Fibroblast of gingiva (primary cell): ENCODE measurements at places on chromosomes 2 and 18.

- peak; percentile 4 for DNase-seq
Observed at GRCh38 chr2:172480301-172481218, 53.2 kb downstream of the ITGA6 start.

DNA sequence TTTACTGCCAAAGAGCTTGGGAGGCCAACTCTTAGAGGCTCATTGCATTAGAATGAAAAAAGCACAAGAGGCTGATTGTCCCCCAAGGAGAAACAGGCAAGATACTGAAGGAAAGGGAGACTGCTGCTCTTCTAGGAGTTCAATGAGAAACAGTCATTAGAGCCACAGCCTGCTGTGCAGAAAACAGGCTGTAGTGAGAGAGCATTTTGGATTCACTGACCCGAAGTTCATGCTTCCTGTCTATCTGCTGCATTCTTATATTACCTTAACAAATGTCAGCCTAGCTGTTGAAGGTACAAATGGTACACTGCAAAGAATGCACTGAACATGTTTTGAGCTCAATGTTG lies 423.3 kb downstream of the SETBP1 start:
- no peak for DNase-seq

- DNase-seq, result peak; percentile 39
Observed at GRCh38 chr2:238635647-238636051, 208.9 kb downstream of the ASB1 start.

DNA sequence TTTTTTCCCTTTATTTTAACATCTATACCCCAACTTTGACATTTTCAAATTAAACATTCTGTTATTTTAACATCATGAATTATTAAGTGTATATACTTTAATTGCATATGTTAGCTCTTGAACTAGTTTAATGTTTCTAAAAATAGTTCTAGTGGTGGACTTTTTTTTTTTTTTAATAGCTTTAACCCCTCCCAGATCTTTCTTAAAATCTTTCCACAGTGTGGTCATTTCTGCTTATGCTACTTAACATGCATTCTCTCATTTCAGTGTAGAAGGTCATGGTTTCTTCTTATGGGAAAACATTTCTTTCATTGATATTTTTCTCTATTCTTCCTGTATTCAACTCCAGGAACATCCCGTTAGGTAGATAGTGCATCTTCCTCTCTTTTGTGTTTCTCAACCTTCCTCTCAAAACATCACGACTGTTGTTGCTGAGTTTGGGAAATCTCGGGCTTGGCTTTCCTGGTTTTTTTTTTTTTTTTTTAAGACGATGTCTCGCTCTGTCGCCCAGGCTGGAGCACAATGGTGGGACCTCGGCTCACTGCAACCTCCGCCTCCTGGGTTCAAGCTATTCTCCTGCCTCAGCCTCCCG lies 849 bp upstream of the TMEM18 start:
- DNase-seq, result peak; percentile 26

GRCh38 chr2:126990605-126991532 lies 92.2 kb downstream of the TEX51 start:
- DNase-seq, result no peak

- no peak for DNase-seq
Observed at GRCh38 chr2:111148225-111148873, 27.6 kb downstream of the BCL2L11 start.

- no peak for DNase-seq
Observed at GRCh38 chr2:141068053-141068682, 1062.6 kb downstream of the LRP1B start.

DNA sequence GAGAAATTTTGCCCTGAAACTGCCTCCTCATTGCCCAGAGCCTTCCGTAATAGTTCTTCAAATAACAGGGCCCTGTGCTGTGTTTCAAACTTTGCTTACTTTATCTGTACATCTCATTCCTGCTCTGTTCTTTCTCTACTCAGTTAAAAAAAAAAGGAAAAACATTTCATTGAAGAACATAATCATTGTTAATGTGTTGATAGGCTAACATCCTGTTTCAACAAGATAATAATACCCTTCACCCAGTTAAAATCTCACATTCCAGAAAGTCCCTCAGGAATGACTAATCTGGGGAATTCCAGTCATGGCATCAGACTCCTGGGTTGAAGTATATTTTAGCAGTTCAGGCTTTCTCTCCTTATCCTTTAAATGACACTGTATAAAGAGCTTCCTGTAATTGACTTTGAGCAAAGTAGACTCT lies 45.6 kb upstream of the ITGAV start:
- peak; percentile 76 for DNase-seq

GRCh38 chr2:187594801-187595200 lies 40.6 kb upstream of the TFPI start:
- DNase-seq, result peak; percentile 4

GRCh38 chr18:53991202-53991601 lies 233.3 kb downstream of the MBD2 start:
- DNase-seq, result peak; percentile 30

DNA sequence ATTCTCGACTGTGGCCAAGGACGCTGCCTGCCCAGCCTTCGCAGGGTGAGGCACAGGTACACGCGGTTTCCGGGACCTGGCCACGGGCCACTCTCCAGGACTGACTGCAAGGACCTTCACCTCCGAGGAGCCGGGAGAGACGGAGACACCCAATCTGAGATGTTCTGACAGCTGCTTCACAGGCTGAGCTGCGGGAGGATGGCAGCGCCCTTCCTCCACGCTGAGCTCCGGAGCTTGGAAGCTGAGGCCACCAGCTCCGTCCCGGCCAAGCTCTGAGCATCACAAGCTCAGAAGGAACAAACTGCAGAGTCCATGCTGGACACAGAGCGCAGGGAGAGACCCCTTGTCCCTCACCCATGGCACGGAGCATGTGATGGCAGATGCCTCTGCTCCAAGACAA lies 71.1 kb upstream of the CTDP1 start:
- no peak for DNase-seq

- DNase-seq, result peak; percentile 97
Observed at GRCh38 chr2:36731941-36732672, 35.6 kb downstream of the VIT start.

GRCh38 chr18:56615738-56616520 lies 22.5 kb downstream of the TXNL1 start:
- no peak for DNase-seq

- DNase-seq, result no peak
Observed at GRCh38 chr18:47915229-47915628, 15.2 kb downstream of the SMAD2 start.

- no peak for DNase-seq
Observed at GRCh38 chr18:8609659-8610458, 622 bp downstream of the RAB12 start.

- DNase-seq, result peak; percentile 54
Observed at GRCh38 chr2:222903234-222904220, 42.7 kb downstream of the ACSL3 start.

DNA sequence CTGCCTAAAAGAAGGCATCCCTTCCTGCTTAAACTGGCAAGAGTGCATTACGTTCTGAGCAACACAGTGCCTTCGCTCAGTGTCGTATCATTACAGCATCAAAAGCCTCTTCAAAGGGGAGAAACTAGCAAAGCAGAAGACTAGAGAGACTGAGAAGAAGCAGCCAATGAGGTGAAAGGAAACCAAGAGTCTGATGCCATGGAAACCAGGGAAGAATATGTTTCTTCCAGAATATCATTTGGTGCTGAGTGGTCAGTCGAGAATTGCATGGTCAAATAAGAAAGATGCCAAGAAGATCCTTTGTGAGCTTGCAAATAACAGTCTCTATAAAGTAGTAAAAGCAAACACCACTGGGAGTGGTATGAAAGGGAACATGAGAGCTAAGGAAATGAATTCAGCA lies 312.1 kb upstream of the CHST9 start:
- no peak for DNase-seq

DNA sequence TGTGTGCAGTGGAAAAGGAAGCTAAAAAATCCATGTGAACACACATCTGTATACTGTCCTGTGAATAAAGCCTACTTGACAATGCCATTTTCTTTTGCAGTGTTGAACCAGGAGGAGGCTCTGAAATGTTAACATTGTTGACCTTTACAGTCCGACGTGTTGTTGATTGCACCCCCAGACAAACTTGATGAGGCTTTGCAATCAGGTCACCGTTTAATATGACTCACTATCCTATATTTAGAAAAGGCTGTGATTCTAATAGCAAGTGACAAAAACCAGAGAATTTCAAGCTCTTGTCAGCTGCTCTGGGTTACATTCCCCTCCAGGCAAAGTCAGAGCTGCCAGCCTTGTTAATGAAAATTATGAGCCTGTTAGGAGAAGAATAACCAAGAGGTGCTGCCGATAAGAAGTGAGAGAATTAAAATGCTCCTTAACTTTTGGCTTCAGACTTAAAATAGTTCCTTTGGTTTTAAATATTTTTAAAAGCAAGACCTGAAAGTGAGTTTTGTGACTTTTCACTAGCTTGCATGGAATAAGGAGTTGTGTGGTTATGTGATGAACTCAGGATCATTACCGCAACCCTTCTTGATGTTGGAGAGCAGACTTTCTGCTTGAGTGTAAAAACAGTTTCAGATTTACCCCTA lies 162.1 kb downstream of the QPCT start:
- peak; percentile 56 for DNase-seq

DNA sequence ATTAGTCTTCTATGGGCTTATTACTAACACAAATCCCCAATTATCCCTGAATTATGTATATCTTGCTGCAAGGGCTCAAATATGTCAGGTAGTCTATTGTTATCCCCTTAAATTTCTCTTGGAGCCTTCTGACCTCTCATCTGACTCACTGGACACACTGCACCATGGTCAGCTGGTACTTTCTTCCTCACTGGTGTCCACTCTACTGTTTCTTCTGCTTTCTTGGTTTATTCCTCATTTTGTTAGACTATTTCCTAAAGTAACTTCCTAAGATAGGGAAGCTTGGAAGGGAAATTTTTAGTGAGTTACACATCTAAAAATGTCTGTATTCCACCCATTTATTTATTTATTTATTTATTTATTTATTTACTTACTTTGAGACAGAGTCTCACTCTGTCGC lies 26.5 kb downstream of the WDR35 start:
- DNase-seq, result no peak

GRCh38 chr2:101873543-101873942 lies 118.2 kb upstream of the IL1R2 start:
- no peak for DNase-seq

DNA sequence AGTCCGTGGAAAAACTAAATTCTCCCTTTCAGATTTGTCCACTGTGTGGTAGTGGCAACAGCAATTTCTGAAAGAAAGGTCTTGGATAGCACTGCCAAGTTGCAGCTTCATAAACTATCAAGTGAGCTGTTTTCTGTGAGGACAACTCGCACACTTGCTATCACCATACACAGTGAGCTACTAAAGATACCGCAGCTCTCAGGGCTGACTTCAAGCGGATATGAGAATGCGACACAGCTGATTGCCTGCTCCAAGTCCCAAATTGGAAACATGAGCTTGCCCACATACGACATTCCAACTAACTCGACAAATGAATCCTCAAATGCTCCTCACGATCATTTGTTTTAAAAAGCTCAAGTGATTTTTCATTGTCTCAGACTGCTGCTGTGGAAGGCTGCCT lies 46.2 kb downstream of the E2F6 start:
- peak; percentile 60 for DNase-seq

DNA sequence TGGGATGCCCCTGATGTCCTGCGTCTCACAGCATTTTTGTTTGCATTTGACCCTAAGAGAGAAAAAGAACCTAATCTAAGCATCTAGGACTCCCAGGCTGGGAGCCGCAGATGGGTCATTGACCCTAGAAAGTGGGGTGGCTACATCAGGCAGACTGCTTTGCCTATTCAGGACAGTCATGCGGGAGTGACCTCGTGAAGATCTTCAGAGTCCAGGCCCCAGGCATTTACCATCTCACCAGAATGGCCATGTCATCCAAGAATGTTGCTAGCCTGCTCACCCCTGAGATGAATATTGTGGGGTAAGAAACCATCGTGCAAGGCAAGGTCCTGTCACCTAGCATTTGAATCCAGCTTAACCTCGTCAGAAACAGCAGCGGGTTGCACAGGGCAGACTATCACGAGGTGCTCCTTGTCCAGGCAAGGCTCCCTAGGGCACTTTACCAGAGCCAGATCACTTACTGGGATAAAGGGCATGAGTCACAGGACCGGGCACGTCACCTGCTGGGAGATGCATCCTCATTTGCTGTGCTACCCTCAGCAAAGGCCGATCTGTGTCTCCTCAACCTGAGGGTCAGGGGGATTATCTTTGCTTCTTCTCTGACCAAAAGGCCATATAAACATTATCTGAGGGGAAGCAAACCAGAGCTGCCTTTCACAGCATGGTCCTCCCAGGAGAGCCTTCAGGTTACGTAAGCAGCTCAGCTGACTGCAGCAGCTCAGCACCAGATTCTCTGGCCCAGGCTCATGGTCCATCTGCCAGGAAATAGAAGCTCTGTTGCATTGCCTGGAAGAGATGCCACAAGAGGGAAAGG lies 162.3 kb downstream of the ACKR3 start:
- DNase-seq, result peak; percentile 90

DNA sequence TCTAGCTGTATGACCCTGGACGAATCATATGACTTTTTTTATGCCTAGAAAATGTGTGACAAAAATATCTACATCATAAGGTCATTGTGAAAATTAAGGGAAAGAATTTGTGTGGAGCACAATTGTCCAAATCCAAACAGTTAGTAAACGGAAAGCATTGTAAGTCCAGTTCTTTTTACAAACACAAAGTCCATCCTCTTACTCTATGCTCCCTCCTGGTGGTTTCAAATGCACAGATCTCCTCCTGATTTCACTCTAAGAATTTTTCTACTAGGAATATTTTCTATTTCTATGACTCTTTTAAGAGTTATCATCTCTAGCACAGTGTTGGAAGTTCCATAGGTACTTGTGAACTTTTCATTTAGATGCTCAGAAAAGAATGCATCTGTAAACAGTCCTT lies 125.2 kb upstream of the ARL5A start:
- no peak for DNase-seq

DNA sequence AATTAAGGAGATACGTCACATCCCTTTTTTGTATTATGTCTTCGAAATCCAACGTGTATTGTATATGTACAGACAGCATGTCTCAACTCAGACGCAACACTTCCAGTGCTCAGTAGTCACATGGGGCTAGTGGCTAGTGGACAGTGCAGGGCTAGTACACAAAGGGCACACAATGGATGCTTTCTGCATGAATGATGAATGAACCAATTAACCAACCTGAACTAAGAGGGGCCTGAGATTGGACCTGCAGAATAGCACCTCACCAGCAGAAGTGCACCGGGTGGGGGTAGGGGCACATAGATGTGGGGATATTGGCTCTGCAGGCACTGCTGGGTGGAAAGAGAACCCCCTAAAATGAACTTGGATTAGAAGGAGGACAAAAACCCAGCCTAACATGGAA lies 20.7 kb downstream of the ST8SIA5 start:
- no peak for DNase-seq

DNA sequence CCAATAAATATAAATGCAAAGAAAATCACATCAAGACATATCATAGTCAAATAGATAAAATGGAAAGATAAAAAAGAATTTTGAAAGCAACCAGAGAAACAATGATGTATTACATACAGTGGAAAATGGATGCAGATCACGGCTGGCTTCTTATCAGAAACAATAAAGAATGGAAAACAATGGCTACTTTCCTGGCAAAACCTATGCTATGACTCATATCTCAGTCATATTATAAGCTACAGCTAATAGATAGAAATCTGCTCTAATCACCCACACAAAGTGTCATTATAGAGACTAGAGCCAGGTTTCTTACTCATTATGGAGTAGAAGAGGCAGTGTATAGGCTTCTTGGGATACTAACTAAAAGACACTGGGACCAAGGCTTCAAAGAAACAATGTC lies 93.5 kb upstream of the TACR1 start:
- no peak for DNase-seq

GRCh38 chr18:10841203-10841602 lies 308.2 kb downstream of the PIEZO2 start:
- no peak for DNase-seq

- peak; percentile 88 for DNase-seq
Observed at GRCh38 chr2:137957033-137957432, 7.2 kb upstream of the HNMT start.
